SHP77 treated with DMSO at 0.1 percent for 48 hours (cell line): ENCODE measurements at places on chromosomes 3 and 15.

DNA sequence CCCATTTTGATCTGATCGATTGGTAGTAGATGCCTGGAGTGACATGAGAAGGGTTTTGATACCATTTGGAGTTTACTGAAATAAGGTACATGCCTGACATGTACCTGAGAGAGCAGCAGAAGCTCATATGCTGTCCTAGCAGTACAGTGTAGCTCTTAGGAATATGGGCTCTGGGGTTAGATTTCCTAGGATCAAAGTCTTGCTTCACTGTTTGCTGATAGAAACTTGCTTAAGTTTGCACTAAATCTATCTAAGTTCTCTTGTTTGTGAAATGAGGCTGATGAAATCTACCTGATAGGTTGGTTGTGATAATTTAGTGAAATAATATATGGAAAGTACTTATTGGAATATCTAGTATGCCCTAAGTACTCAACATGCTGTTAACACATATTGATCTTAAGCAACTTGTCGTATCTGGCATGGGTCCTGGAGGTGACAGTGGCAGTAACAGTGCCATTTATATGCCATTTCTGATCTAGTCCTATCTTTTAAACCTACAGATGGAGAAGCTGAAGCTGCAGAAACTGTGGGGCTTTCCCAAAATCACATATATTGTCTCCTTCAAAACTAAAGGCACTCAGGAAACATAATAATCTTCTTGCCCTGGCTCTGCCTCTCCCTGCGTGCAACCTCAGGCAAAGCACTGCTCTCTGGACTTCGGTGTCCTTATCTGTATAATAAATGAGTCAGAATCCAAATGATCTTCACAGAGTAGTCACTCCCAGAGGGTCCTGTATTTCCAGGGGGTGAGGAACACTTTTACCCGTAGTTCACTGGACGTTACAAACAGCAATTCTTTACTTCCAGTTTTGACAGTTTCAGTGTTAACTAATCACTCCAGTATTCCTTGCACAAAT, 223.6 kb upstream of the SETMAR start:
- no peak for DNase-seq

DNA sequence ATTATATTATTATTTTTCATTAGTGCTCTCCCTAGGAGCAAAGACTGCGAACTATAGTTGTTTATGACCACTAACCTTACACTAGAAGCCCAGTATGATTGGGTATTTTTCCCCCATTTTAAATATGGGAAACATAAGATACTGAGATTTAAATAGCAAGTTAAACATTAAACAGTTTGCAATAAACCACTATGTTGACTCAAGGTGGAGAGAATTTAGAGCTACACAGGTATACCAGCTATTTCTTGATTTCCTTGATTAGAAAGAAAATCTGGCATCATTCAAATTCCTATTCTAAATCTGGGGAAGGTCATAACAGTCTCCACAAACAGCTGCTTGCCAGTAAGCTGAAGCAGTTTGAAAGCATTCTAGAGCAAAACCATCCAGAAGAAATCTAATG, 863.8 kb upstream of the CFAP20DC start:
- no peak for DNase-seq

GRCh38 chr15:95626501-95627361, 703.8 kb upstream of the NR2F2 start:
- DNase-seq: no peak

- DNase-seq: no peak
Observed at GRCh38 chr3:163327086-163327485, 1751.2 kb downstream of the SI start.

DNA sequence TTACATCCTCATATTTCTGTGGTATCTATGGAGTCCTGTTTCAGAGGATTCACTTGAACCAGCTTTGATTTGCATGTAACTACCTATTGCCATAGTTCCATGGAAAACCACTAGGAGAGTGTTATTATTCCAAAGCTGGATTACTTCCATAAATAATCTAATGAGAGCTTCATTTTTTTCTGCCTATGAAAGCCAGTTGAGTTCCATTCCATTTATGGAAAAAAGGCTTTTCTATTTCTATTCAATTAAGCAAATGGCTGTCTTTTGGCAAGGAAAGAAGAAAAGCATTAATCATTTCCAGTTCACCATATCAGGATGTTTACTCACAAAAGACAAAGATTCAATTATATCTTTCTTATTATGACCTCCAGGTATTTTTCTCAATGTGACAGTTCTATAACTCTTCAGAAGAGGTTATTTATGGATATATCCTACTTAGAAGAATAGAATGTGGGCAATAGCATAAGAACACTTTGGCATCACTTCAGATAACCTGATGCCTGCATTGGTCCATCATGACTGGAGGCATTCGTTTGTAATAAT, 259.9 kb upstream of the ZPLD1 start:
- DNase-seq: no peak

- peak; percentile 72 for DNase-seq
Observed at GRCh38 chr15:90221246-90221900, 12.4 kb downstream of the CIB1 start.
